Fibroblast of skin of abdomen (primary cell): ENCODE measurements at places on chromosomes 11 and 22.

DNA sequence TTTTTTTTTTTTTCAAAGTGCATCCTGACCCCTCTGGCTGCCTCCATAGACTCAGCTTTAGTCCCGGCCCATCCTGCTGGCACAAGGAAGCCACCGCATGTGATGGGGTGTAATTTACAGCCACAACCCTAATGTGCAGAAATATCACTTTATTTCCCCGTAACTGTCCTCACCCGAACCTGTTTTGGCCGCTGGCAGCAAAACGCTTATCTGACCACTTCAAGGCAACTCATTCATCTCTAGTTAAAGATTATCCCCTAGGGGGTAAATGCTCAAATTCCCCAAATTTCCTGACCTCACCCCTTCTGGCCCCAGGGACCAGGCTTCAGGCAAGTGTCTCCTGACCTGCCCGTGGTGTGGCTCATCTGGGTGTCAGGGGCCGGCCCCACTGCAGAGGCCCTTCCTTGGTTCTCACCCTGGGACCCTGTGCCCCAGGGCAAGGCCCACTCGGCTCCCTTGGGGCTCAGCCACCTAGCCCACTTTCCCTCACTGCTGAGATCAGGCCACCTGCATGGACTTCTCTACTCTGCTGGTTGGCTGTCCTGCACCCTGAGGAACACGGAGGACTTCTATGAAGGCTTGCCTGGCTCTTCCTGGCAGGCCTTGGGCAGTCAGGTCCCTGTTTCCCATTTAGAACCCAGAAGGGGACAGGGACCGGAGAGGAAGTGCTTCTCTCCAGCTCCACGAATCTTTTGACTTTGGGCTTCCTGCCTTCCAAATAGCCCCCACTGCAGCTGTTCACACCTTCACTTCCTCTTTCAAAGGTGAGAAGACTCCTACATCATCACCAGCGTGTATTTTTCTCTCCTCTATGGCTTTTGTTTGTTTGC lies 53.3 kb downstream of the WNT11 start:
- no peak for DNase-seq

- no peak for DNase-seq
Measured at GRCh38 chr11:22192642-22193347, at the start of gene ANO5. ANO5 (plus strand) TSS chr11:22193085; CDS start chr11:22193493, 408 bp downstream.

- peak; percentile 12 for DNase-seq
Measured at GRCh38 chr11:104011044-104011443, 25.4 kb upstream of the DDI1 start.

DNA sequence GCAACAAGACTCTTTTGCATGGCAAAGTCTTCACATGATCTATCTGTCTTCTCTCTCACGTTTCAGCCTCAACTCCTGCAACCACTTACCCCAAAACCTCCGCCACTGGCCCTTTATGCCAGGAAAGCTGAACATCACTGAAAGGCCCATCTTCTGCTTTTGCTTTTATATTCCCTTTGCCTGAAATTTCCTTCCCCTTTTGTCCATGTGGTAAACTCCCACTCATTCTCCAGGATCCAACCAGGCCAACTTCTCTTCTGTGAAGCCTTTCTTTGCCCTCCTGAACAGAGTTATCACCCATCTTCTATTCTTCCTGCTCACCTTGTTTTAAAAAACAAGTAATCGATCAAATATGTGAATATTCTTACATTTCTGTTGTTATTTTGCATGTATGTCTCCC lies 117.8 kb downstream of the WNT11 start:
- DNase-seq, result no peak

DNA sequence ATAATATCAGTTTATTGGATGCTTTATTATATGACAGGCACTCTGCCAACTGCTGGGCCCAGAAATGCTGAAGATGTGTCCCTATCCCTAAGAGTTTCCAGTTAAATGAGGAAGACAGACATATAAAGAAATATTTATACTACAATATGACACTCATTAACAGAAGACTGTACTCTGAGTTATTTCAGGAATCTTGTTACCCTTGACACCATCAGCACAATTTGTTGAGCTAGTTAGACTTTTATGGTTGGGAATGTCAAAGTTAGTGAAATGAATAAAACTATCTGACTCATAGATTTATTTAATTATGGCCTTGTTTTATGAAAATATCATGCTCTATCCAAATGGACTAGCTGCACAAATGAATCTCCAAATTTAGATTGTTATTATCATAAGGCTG lies 25.6 kb upstream of the MSANTD4 start:
- DNase-seq, result no peak

GRCh38 chr11:70522593-70523311 lies 124.4 kb downstream of the CTTN start:
- no peak for DNase-seq

DNA sequence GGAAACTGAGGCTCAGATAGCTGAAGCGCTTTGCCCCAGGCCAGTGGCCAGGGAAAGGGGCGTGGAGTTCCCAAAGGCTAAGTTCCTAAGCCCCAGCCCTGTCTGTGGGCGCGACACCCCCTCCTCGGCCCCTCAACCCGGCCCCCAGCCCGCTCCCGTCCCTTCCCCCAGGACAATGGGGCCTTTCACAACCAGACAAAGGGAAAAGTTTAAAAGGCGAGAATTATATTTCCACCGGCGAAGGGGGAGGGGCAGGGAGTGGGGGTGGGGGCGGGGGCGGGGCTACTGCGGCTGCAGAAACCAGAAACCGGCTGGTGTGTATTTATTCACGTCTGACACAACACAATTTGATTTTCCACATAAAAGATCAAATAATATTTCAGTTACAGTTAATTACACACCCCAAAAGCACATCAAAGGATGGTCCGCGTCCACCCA lies 192.1 kb downstream of the MN1 start:
- no peak for DNase-seq

DNA sequence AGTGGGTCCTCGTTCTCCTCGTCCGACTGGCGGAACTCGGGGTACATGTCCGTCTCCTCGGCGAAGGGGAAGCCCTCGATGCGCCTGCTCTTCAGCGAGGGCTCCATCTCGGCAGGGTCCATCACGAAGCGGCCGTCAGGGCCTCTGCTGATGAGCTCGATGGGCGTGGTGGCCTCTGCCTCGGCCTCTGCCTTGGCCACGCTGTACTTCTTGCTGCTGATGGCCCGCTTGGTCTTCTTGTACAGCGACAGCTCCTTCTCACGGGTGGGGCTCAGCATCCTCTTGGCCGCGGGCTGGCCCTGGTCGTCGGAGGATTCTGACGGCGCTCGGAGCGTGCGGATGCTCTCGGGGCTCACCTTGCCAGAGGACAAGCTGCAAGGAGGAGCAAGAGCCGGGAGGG lies 35.7 kb downstream of the IGSF9B start:
- no peak for DNase-seq

DNA sequence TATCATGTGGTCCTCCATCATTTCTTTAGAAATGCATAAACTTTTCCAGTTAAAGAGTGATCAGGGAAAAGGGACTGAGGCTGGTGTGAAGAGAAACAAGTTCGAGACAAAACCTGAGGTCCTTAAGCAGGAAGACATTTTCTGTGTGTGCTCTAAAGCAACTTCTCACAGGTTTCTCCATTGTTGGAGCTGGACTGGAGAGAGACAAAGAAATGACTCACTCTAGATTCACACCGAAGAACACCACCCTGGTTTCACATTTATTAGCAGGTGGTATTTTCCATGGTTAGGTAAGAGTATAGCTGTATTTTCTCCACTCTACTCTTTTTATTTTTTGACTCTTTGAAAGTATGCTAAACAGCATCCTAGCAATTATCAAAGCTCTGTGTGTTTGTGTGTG lies 736.4 kb downstream of the KCNA4 start:
- DNase-seq, result no peak

DNA sequence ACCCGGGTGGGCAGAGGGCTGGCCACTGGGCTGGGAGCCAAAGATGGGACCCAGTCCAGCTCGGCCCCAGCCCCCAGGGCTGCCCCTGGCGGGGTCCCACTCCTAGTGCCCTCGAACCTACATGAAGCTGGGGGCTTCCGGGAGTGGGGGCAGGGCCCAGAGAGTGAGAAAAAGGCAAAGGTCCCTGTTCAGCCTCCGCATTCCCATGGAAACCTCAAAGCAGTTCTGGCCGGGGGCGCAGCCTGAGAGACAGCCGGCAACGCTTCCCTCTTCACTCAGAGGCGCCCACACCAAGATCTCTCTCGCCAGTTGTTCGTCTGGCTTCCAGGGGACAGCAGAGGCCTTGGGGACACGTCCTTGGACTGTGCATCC lies 22.4 kb upstream of the ARHGAP8 start:
- DNase-seq, result no peak

DNA sequence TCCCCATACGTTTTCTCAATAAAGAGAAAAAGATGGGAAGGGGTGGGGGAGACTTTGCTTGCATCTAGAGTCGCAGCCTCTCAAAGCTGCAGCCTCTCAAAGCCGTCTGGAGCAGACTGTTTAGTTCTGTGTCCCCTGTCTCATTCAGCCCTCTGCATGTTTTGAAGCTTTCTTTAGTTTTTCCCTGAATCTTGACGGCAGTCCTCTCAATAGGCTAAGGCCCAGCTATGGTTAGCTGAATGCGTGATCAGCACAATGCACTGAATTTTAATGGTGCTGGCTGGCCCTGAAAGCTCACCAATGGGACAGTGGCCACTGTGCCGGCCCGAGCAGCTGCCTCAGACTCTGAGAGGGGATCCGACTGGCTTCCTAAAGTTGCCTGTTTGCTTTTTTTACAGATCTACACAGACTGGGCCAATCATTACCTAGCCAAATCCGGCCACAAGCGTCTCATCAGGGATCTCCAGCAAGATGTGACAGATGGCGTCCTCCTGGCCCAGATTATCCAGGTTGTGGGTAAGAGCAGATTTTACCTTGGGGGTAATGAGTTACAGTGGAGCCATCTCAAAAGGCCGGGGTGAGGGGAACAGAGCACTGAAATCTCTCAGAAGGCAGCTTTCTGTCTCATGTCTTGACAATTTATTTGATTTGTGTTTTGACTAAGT lies 119.6 kb downstream of the NAV2 start:
- DNase-seq, result no peak

GRCh38 chr11:17476317-17477083 lies at the start of gene ABCC8:
ABCC8 (minus strand) TSS chr11:17476845; CDS start chr11:17476776, 69 bp downstream.
- no peak for DNase-seq

GRCh38 chr11:47003180-47003877 lies 66.8 kb downstream of the CSTPP1 start:
- DNase-seq, result no peak

DNA sequence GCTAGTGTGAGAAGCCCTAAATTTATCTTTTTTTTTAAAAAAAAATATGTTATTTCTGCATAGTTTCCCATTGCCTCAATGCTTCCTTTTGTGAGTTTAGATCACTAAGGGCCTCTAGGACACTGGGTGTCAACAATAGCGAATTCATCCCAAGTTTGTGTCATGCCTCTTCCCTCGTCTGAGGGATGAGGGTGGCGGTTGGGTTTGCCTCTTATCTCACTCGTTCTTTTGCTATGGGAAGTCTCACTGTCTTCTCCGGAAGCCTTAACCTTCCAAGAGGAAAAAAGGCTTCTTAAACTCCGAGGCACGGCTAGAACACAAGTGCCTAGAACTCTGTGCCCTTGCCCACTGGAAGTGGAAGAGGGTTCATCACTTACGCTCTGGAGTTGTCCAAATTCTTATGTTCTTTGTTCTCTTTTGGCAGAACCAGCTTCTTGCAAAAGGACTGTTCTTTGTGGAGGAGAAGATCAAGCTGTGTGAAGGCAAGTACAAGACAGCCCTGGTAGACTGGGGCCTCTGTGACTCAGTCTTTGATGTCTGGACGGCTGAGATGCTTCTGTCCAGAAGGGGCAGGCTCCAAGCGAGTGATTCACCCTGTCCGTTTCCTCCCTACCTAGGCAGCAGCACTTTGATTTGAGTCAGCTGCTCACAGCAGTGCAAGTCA lies 78.5 kb downstream of the TRAF6 start:
- peak; percentile 96 for DNase-seq

- peak; percentile 42 for DNase-seq
Measured at GRCh38 chr22:35218079-35218478, 39.2 kb upstream of the HMGXB4 start.

- DNase-seq, result peak; percentile 58
Measured at GRCh38 chr11:832529-833113, at the start of gene CD151. CD151 (plus strand) TSS chr11:832952; CDS start chr11:836070, 3,118 bp downstream.

GRCh38 chr11:27427183-27427980 lies 45.2 kb downstream of the LGR4 start:
- peak; percentile 57 for DNase-seq

DNA sequence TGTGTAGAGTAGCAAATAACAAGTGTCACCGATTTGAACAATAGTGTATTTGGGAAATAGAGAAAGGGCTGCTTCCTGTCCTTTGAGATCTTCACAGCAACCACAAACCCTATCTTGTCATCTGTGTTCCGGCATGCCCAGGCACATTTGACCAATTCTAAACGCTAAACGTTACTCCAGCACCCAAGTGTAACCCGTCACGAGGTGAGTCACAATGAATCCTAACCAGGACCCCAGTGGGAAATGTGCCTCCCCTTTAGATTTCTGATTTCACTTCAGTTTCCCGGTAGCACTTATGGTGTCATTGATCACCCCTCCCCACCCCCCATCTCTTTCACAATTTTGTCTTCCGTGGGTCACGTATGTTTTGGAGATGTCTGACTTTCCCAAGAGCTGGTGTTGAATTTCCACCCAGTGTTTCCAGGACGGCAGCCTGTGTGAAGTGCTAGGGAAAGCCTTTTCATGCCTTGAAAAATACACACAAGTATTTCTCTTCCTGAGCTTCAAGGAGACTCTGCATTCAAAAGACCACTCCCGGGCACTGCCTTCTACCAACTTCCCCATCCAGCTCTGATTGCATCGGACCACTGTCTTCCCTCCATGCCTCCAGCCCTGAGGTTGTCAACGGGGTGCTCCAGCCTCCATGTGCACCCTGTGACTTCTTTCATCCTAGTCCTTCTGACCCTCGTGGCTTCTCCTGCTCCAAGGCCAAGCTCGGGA lies 10.5 kb upstream of the C11orf24 start:
- DNase-seq, result no peak

DNA sequence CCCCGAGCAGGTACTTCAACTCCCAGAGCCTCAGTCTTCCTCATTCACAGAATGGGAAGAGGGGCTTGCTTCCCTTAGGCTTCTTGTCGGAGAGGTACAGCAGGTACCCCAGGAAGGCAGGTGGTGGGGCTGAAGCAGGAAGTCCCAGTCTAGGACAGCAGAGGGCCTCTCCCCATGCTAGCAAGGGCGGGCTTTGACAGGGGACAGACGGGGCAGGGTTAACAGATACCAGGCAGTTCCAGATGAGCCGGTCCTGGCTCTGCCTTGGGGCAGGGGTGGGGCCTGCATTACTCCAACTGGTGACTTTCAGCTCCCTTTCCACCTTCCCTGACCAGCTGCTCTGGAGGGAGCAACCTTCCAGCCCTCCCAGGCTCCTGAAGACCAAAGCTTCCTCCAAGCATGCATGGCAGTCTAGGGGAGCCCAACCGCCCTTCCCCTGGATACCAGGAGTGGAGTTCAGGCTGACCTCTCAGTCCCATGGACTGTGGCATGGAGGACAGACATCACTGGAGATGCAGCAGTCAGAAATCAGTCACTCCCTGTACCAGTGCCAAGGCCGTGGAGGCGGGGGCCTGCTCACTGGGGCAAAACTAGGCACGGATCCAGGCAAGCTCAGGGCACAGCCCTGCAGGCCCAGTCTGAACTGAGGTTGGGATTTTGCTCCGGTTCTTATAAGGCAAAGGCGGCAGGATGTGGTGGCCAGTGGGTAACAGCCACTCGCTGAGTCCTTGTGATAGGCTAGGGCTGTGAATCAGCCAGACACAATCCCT lies 60.5 kb downstream of the NAT10 start:
- no peak for DNase-seq
